ENCODE measurements at places on chromosomes 4 and X.

DNA sequence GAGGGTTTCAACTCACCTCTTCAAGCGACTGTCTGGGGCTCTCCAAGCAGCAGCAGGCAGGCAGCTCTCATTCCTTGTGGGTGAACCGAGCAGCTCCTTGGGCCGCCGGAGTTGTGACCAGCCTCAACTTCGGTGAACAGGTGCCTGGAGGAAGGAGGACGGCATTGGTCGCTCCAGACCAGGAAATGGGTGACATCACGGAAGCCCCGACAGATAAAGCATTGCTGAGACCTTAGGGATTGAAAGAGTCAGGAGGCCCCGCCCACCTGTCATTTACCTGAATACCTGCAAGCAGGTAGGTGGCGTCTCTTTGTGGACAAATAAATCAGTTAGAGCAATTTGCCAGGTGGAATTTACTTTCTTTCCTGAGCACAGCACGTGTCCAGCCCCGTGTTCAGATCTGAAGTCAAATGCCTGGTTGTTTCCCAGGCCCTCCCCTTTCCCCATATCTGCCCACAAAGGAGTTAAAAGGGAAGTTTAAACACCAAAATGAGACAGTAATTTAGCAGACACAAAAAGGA is at the start of gene LNX1:
LNX1 (minus strand) TSS at position 115 of the 521 bp plus-strand sequence. CDS start 17,484 bp downstream, outside the sequence.
- DNase-seq: no peak

DNA sequence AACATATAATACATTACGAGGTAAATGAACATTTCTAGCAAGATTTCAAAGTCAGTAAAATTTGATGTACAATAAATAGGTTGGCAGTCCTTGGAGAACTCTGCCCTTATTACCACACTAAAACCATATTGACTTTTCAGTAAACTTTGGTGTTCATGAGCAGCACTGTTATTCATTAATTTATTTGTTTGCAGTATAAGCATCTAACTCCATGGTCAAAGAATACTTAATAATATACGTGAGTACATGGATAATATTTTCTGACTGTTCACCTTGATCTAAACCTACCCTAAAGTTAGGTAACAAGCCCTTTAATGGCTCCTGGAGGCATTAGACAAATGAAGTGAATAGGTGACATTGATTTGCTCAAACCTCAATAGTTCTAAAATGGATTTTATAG is 817.2 kb upstream of the FTHL17 start:
- DNase-seq: no peak

GRCh38 chr4:110184140-110184790 is 14.2 kb downstream of the ELOVL6 start:
- DNase-seq: no peak

DNA sequence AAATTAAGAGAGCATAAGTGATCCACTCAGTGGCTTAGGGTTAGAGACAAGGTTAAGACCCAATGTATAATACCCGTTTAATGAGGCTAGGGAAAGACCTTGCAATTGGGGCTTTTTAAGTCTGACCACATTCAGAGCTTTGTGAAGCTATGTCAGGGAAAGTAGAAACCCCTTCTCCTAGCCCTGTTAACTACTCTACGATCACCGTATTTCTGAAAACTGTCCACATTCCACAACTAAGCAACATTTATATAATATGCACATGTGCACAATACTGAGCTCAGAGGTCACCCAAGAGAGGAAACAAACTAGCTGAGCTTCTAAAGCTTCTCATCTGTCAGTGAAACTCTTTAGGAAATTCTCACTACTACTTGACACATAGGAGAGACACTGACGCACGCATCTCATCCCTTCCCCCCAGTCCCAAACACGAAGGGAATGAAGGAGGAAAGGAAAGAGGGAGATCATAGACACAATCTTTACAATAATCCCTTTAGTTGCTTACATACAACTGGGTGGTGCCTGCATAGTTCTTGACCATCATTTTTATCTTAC is 56.2 kb downstream of the METTL14 start:
- DNase-seq: no peak

DNA sequence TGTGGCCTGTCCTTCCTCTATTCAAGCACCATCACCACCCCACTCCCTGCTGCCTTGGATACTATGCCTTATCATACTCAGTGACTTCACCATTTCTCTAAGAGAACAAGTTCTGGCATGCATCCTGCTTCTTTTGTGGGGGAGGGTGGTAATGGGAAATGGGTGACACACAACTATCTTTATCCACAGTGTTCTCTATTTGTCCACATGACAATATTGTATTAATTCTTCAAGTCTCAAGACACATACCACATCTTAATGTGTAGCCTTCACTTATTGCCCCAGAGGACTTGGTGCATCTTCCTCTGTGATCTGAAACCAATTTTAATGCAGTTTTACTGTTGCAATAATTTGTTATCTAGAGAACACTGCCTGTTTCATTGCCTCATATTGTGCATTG is 29.3 kb upstream of the UGT2B7 start:
- DNase-seq: no peak

- no peak for DNase-seq
Observed at GRCh38 chr4:105815701-105816100, 79.6 kb upstream of the NPNT start.

GRCh38 chr4:102554482-102554881 is 53.3 kb downstream of the NFKB1 start:
- DNase-seq: no peak

DNA sequence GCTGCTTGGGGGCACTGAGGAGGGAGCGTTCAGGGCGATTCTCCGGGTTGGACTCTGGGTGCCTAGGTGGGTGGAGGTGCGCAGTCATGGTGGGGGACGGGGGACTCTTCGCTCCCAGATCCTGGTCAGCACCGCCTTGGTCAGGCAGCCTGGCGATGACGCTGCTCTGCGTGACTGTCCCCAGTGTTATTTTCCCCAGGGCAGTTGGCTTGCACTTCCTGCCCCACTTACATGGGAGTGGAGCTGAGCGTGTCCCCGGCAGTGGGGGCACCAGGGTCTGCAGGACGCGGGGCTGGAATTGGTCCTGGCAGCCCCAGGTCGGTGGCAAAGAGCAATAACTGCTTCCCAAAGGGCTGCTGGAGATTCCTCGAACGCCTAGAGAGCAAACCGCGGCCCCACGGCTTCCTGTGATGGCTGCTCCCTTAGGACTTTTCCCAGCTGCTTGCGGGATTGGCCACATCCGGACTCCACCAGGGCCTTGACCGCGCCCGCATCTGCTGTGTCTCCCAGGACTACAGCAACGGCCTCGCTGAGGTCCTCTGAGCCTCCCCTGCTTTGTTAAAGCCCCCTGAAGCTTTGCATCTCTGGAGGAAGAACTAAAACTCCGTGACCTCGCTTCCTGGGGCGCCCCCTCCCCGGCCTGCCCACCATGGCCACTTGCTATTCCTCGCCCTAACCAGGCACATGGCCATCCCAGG is 35.3 kb upstream of the GPR78 start:
- DNase-seq: no peak

GRCh38 chr4:57089549-57089948 is 20.6 kb downstream of the IGFBP7 start:
- no peak for DNase-seq

DNA sequence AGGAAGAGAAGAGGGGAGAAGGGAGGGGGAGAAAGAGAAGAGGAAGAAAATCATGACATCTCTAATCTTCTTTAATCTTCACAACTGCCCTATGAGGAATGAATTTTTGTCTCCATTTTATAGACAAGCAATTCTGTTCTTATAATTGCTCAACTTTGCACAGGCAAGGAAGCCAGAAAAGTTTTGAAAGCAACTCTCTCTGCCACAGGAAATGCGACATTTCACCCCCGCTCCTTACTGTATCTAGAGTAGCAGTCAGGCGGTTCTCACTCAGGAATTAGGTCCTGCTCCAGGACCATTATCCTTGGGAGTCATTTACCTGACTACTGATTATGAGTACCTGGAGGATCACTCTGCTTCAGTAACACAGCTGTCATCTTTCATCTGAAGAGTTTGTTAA is 69.2 kb upstream of the FAM9A start:
- no peak for DNase-seq

DNA sequence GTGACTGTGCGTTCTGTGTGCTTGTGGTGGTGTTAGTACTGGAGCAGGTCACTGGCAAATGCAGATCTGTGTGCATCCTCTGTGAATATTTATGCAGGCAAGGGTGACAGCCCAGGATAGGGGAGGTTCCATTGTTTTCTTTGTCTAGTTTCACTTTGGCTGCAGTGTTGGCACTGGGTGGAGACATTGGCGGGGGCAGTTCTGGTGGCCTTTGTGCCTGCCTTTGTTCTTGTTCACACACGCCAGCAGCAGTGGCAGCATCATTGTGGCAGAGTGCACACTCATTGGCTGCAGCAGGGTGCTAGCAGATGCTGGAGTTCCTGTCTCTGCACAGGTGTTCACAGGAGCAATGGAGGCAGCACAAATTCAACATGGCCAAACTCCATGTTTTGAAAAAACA is 495.3 kb downstream of the UBE2NL start:
- no peak for DNase-seq

DNA sequence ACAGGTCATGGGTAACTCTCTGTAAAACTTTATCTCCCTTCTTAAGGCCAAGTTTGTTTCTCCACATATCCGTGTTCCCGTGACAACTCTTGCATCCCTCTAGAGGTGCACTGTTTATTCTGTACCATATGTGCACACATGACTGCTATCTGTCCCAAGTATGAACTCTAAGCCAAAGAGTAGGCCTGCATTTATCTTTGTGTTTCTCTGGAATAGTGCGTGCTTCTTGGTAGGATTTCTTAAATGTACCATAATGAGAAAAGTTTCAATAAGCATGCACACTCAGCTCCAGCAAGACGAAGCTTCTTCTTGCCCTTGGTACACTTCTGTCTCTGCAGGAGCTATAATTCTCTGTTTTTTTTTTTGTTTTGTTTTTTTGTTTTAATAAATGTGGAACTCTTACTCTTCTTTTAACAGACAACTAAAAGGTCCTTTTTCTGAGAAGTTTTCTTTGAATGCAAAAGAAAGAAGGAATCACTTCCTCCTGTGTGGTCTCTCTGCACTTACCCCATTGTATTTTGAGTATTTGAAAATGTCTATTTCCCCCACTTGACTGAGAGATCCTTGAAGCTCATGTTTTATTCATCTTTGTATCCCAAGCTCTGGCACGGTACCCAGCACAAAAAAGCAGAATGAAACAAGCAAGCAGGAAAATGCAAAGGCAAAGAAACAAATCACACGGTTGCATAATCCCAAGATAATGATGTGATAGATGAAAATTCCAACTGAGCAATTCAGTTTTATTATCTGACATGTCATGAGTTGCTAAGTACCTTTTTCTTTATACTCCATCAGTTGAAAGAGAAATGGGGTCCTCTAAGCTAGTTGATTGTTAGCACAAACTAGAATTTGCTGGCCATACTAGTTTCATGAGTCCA is 521.9 kb upstream of the BOD1L1 start:
- DNase-seq: no peak

DNA sequence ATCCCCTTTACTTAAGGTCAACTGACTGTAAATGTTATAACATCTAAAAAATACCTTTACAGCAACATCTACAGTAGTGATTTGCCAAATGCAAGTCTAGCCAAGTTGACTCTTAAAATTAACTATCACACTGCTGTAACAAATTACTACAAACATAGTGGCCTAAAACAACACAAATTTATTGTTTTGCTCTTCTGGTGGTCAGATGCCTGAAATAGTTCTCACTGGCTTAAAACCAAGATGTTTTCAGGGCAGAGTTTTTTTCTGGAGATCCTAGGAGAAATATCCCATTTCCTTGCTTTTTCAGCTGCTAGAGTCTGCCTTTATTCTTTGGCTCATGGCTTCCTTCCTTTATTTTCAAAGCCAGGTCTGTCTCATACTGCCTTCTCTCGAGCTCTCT is 120.5 kb downstream of the ADGRL3 start:
- DNase-seq: no peak

DNA sequence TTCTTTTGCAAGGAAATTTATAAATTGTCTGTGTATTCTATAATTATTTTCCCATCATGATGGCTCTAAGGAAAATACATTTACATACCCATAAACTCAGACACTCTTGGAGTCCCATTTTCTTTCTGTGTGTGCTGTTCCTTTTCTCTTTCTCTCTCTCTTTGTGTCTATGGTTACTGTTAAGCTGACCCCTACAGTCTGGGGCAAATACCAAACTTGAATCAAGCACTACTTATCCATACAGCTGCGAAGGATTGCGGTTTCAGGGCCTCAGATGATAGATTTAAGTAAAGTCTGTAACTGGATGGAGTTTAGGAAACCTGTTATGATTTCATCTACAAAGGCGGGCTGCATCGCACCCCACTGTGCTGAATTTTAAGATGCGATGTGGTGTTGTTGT is 150.2 kb downstream of the SHROOM3 start:
- no peak for DNase-seq

GRCh38 chr4:95108883-95109421 is 351.2 kb downstream of the BMPR1B start:
- no peak for DNase-seq

All from NCI-H1105 (cell line).